ENCODE measurements at places on chromosomes 12 and 14. TPM values are rescaled to one million over a fixed set of nuclear protein-coding genes. Genes with fewer than 3 reads are reported as not detected.

DNA sequence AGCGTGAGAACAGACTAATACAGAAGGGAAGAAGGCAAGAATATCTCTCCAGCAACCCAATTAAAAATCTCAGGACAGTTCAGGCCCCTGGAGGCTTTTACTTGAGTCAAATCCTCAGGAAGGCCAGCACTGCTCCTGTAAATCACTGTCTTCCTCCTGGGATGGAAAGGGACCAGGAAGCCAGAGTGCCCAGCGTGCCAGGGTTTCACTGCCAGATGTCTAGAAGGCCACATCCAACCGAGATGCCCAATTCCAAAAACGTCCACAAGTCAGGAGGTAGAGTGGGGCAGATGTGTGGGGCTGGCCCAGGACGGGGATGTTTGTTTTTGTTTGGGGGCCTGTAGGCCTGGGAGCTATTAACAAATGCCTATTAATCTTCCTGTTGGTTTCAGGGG lies 332.0 kb downstream of the MED13L start:
- no peak for DNase-seq

GRCh38 chr14:69181491-69181890 lies 9.8 kb upstream of the EXD2 start:
- no peak for DNase-seq

GRCh38 chr14:30223966-30224365 lies 296.3 kb upstream of the PRKD1 start:
- DNase-seq = no peak

DNA sequence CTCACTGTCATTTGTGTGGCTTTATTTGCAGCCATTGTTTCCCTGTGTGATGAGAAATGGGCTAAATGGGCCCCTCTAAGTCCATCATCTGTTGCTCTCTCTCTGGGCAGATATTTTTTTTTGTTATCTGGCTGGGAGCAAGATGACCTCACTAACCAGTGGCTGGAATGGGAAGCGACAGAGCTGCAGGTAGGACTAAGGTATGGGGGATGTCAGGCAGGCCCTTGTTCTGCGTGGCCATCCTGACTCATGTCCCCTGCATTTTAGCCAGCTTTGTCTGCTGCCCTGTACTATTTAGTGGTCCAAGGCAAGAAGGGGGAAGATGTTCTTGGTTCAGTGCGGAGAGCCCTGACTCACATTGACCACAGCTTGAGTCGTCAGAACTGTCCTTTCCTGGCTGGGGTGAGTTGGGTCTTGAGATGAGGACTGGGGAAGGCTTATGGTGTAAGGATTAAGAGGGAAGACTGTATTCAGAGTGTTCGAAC lies 1.3 kb downstream of the MARS1 start:
- no peak for DNase-seq

- DNase-seq = no peak
Measured at GRCh38 chr12:28223858-28224257, 33.6 kb downstream of the CCDC91 start.

DNA sequence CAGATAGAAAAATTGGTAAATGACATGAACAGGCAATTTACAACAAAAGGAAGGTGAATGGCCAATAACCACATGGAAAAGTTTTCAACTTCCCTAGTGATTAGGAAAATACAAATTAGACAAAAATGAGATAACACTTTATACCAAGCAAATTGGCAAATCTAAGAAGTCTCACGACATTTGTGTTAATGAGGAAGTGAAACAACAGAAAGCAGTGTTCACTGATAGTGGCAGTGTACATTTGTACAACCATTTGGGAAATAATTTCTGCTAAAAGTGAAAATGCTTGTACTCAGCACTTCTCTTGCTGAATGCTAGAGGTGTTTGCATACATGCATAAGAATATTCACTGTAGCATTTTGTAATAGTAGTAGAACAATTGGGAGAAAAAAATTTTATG lies 126.6 kb downstream of the LLPH start:
- no peak for DNase-seq

GRCh38 chr12:52224151-52224550 lies 8.9 kb upstream of the KRT7 start:
- no peak for DNase-seq

The FAM186B gene
- total RNA-seq = 0.33 TPM

- peak; percentile 80 for DNase-seq
Measured at GRCh38 chr14:92686900-92687427, 61.5 kb downstream of the LGMN start.

GRCh38 chr14:89041257-89041582 lies 216.8 kb downstream of the TTC8 start:
- no peak for DNase-seq

- peak; percentile 9 for DNase-seq
Measured at GRCh38 chr14:104883681-104884361, 18.8 kb downstream of the CEP170B start.

- DNase-seq = no peak
Measured at GRCh38 chr14:71166180-71166837, 259.1 kb downstream of the PCNX1 start.

The ETFBKMT gene
- total RNA-seq = 6.6 TPM

The KCNC2 gene
- total RNA-seq = not detected

DNA sequence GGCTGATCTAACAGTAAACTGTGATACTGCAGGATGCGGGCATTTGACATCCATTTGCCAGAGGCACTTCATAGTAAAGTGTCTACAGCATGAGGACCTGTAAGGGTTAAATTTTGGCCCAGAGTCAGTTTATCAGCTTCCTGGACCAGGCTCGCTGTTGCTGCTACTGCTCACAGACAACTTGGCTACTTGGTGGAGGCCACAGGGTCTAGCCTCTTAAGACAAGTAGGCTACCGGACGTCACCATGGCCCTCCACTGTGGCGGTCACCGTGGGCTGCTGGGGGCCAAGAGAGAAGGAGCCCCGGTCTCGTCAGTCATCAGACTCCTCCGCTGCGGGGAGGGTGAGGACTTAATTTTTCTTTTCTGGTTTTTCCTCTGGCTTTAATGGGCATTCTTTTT lies 117.3 kb upstream of the PZP start:
- no peak for DNase-seq

The KIF21A gene
- total RNA-seq = 49.8 TPM

GRCh38 chr14:97369901-97370300 lies 572.7 kb downstream of the VRK1 start:
- no peak for DNase-seq

DNA sequence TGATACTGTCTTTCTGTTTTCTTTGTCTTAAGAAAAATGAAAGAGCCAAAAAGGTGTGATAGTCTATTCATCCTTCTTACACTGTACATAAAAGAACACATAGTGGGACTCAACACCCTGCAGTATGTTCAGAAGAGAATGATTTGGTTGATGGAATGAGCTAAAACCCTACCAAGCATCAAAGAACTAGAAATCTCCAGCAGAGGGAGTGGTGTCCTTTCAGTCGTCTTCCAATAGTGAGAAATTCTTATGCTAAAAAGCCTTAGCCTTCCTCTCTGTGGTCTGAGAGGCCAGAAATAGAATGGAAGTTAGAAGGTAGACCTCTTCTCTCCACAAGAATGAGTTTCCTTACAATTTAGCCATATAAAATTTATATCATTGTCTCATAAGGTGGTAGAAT lies 393.4 kb upstream of the SEL1L start:
- no peak for DNase-seq

DNA sequence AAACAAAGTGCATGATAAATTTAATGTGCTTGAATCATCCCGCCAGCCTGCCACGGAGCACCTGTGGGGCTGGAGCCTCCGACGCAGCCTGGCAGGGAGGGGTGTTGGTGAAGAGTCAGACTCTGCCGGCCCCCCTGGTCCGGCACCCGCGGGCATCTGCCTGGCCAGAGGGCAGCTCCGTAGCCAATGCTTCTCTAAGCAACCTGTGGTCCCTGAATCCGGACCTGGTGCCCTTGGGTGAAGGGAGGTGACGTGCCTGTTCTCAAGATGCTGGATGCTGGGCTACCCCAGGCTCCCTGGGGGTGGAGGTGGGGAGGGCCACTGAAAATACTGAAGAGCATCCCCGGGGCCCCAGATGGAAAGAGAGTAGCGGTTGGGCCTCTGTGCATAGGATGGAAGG lies 158.6 kb upstream of the C14orf180 start:
- DNase-seq = no peak

GRCh38 chr12:26452511-26452910 lies 257.1 kb downstream of the SSPN start:
- no peak for DNase-seq

DNA sequence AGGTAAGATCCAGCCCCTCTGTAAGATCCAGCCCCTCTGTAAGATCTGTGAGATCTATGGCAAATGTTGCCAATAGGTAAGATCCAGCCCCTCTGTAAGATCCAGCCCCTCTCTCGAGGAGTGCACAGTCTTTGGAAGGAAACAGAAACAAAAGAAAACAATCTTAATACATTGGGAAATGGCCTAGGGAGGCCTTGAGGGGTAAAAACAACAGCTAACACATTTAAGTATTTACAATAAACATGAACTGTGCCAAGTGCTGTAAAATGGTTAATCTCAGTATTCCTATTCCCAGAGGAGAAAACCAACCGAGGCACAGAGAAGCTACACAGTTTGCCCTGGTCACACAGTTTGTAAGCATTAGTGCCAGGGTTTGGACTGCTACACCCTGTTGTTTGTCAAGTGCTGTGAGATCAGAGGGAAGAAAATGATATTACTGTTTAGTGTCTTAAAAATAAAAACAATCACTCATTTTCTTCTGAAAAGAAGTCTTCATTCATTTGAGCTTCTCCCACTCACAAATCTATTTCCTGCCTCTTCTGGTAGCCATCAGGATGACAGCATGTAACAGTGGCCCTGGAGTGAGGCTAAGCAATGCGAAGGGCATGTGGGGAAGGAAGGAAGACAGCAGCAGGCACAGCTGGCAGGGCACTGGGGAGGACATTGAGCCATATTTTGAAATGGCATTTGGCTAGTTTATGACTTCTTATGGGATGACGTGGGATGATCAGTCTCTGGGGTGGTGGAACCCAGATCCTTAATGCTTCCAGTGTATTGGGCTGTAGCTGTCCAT lies 118.7 kb upstream of the PTPRQ start:
- no peak for DNase-seq

GRCh38 chr12:75444429-75445136 lies 36.0 kb upstream of the GLIPR1 start:
- no peak for DNase-seq

The SPRING1 gene
- 11.0 TPM for total RNA-seq

DNA sequence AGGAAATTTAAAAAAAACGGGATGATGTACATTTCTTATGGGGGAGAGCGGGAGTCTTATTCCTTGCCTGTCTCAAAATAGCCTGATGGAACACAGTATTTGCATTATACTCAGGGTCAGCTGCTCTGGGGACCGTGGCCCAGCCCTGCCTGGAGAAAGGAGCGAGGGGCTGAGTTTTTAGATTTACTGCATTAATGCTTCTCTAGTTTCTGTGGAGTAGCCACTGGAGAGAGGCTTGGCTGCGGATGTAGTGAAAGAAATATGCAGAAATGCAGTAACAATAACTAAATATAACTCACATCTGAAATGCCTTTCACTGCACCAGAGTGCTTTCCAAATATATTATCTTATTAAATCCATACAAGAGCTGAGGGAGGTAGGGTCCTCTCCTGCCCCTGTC lies 87.6 kb upstream of the MAP1LC3B2 start:
- DNase-seq = no peak

The NGB gene
- total RNA-seq = not detected

GRCh38 chr12:38399711-38400206 lies 83.2 kb downstream of the ALG10B start:
- no peak for DNase-seq

The NR2C1 gene
- 40.1 TPM for total RNA-seq

The OTX2 gene
- not detected for total RNA-seq

DNA sequence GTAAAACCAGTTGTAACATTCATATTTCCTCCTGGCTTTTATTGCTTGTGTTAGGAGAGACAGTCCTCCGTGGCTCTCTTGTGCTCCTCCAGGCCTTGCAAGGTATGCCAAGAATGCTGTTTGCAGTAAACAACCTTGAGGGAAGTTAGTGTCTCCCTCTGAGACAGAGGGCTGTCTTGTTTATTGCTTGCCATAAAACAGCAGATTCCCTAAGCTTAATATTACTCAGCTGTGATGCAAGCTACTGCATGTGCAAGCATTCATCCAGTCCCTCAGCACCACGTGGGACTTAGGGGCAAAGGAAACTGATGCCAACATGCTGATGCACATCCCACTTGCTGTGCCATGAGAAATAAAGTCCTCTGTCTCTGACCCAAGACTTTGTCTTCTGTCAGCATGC lies 6.6 kb downstream of the POMT2 start:
- DNase-seq = no peak

The TAS2R13 gene
- 0.41 TPM for total RNA-seq

DNA sequence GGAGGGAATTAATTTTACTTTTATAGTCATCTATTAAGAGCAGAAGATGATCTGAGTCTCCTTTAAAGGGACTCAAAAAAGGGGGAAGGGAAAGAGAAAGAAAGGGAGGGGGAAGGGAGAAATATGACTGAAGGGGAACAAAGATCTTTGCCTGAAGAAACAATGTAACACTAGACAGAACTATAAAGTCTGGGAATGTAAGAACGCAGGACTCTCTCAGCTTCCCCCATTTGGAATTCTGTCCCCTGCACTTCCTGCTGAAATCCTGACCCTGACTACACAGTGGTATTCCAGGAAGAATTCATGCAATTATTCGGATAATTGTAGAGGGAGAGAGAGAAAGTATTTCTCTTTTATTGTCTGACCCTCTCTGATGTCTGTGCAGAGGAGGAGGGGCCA lies 8.6 kb upstream of the HOXC11 start:
- DNase-seq = no peak

The CLMN gene
- total RNA-seq = 3.7 TPM

GRCh38 chr12:76633415-76633814 lies 73.8 kb upstream of the OSBPL8 start:
- no peak for DNase-seq

- DNase-seq = no peak
Measured at GRCh38 chr14:60649875-60650372, 647 bp upstream of the SIX1 start.

DNA sequence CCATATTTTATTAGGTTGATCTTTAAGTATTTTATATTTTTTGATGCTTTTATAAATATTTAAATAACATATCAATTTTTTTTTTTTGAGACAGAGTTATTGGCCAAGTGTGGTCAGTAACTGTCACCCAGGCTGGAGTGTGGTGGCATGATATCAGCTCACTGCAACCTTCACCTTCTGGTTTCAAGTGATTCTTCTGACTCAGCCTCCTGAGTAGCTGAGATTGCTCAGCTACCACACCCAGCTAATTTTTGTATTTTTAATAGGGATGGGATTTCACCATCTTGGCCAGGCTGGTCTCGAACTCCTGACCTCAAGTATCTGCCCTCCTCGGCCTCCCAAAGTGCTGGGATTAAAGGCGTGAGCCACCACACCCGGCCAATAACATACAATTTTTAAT lies 71.1 kb downstream of the FUT8 start:
- DNase-seq = no peak

- no peak for DNase-seq
Measured at GRCh38 chr12:31005256-31005943, 68.3 kb upstream of the DDX11 start.

Data from left ventricle myocardium inferior (tissue), 1 donor.